ENCODE measurements at places on chromosomes 6 and 20.
A peak's percentile ranks its signal among the peaks of the same experiment; 100 is the strongest.

DNA sequence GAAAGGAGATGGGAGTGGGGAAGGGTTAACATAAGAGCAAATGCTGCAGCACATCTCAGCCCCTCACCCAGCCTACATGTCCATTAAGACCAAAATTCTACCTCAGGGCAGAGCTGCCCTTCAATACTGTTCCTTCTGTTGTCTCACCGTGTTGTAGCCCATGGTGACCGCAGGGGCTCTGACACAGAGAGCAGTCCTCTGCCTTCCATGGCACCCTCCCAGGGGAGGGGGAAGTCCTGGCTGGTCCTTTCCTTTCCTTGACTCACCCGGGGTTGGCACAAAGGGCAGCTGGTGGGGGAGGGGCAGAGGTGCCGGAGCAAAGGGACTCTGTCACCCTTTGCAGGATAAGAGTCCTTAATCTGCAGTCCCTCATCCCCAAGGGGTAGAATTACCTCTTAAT lies 15.2 kb downstream of the NKX2-2 start:
- no peak for DNase-seq

DNA sequence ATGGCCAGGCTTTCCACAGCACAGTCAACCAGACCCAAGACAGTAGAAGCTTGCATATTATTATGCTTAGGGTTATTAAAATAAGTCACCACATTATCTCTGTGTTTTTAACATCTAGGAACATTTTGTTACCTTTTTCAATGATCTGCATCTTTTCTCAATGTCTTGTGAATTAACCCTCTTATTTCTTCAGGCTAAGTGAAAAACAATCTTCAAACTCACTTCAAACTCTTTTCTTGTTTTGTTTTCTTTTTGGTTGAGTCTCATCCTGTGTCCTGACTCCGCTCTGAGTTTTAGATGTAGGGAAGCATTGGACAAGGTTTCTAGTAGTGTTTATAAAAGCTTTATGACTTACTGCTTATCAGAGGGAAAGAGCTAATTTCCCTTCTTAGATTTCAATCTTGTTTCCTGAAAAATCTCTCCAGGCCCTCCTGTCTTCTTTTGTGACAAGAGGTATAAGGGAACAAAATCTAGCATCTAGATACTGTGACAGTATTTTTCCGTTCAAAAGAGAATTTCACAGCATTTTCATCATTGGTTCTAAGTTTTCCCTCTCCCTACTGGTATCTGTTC lies 26.2 kb downstream of the NOX3 start:
- DNase-seq: no peak

- no peak for DNase-seq
These were observed 86.8 kb downstream of the NCR2 start for GRCh38 chr6:41422161-41422560.

GRCh38 chr20:29298759-29299613 lies 1958.5 kb upstream of the DEFB115 start:
- peak; percentile 18 for DNase-seq

GRCh38 chr20:32743237-32744112 lies at the start of gene COMMD7:
TSS of gene COMMD7 (minus strand) at chr20:32743467. CDS start at chr20:32743391, 76 bp downstream.
- DNase-seq: no peak

GRCh38 chr6:16137451-16137801 lies 8.5 kb downstream of the MYLIP start:
- DNase-seq: no peak

- no peak for DNase-seq
These were observed 271.2 kb upstream of the PRDM1 start for GRCh38 chr6:105814745-105815536.

Measured in astrocyte of the cerebellum (primary cell).